ENCODE measurements at places on chromosomes 1 and 21.

- DNase-seq = no peak
Measured at GRCh38 chr1:28066393-28067154, 21.8 kb downstream of the EYA3 start.

DNA sequence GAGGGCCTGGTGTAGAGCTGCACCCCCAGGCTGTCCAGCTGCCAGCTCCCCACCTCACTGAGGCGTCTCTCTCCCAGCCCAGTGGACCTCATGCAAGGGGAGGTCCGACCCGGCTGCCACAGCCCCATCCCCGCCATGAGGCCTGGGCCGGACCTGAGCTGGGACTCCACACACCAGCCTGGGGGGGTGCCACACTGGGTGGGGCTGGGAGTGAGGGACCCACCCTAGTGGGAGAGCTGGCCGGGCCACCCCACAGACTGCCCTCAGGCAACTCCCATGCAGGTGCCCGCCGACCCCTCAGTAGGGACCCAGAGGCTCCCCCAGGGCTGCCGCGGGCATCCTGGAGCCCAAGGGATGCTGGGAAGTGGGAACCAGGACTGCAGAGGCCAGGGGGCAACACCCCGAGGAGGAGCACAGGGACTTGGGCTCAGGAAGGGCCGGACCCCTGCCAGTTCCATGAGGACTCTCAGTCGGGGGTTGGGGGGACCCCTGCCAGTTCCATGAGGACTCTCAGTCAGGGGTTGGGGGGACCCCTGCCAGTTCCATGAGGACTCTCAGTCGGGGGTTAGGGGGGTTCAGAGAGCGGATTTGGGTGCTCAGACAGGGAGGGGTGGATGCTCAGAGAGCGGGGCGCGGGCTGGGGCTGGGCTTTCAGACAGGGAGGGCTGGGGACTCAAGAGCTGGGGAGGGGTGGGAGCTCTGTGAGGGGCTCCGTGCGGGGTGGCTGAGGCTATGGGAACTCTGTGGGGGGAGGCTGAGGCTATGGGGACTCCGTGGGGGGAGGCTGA is 1.2 kb upstream of the RNF223 start:
- DNase-seq = no peak

- no peak for DNase-seq
Measured at GRCh38 chr1:4317207-4317606, 337.2 kb upstream of the AJAP1 start.

DNA sequence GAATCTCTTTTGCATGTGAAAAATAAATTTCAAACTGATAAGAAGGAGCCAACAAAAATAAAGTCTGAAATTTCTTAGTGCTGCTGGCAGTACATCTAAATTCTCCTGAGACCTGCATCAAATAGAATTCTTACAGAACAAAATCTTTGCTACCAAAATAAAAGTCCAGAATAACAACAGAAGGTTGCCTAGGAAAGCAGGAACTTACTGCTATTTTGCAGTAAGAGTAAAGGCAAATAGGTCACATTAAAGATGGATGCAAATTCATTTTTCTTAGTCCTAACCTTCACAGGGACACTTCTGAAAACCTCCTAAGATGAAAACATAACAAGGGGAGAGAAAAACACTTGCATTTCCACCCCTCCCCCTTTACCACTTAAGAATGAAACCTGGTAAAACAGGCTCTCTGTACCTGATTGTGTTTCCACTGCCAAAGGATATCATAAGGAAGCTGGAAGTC is 59.0 kb downstream of the RUSC1 start:
- no peak for DNase-seq

GRCh38 chr1:40732756-40733301 is 41.3 kb downstream of the NFYC start:
- no peak for DNase-seq

DNA sequence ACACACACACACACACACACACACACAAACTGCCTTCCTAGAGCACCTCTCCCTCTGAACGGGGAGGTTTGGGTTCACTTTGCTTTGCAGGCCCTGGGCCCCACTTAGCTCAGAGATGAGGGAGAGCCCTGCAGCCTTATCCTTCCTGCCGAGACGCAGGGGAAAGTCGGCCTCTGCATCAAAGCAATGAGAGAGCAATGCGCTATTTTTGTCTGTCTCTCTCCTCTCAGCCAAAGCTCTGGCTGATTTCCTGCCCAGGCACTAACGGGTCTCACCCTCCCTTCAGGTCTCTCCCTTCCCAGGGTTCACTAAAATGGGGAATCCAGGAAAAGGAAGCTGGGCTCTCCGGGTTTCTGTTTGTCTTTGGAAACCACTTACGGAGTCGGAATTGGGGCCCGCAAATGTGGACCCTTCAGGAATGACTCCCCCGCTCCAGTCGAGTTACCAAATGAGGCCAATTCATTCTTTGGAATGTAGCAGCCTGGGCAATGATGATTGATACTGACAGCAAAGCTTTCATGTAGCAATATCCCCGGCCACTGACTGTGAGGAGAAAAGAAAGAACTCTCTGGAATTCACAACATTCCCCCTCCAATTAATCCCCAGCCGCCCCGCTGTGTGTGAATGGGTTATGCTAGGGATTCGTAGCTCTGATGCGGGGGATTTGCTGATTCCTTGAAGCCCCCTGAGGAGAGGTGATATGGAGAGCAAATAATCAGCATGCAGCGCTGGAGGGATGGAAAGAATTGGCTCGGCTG is 61.5 kb upstream of the WLS start:
- DNase-seq = no peak

- no peak for DNase-seq
Measured at GRCh38 chr1:21232044-21232443, 55.3 kb upstream of the EIF4G3 start.

- no peak for DNase-seq
Measured at GRCh38 chr1:153028766-153029165, 2.2 kb upstream of the SPRR1B start.

DNA sequence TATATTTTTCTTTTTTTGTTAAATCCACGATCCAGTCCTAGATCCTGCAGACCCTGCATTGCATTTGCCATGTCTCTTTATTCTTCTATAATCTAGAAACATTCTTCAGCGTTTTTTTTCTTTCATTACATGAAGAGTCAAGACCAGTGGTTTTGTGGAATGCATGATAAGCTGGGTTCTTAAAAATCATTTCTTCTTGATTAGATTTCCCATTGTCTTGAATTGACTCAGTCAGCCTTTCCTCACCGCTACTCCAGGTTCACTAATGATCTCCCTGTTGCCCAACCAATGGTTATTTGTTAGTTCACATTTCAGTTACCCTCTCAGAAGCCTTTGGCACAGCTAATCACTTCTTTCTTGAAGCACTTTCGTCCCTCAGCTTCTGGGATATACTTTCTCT is 25.2 kb downstream of the CHD1L start:
- DNase-seq = no peak

DNA sequence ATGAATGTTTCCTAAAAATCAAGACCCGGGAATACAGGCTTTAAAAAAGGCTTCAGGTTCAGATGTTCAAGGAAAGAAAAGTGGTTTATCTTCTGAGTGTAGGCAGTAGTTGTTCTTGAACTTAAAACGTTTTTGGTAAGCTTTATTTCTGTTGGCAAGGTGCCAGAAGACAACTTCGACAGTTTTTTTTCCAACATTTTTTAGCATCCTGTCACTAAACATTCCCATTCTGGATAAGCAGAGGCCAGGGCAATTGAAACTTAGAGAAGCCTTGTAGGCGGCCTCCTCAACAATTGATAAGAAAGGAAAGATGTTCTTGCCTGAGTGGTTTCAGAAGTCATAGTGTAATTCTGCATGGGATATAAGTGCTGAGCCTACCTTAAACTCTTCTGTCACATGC is 66.7 kb downstream of the PATJ start:
- no peak for DNase-seq

Data from stimulated activated CD8-positive, alpha-beta memory T cell treated with anti-CD3 and anti-CD28 coated beads, Interleukin-7, amount 100 ng/mL, for 1 hour (primary cell).